ENCODE measurements at places on chromosomes 12 and 14. TPM values are rescaled to one million over a fixed set of nuclear protein-coding genes. Genes with fewer than 3 reads are reported as not detected.

DNA sequence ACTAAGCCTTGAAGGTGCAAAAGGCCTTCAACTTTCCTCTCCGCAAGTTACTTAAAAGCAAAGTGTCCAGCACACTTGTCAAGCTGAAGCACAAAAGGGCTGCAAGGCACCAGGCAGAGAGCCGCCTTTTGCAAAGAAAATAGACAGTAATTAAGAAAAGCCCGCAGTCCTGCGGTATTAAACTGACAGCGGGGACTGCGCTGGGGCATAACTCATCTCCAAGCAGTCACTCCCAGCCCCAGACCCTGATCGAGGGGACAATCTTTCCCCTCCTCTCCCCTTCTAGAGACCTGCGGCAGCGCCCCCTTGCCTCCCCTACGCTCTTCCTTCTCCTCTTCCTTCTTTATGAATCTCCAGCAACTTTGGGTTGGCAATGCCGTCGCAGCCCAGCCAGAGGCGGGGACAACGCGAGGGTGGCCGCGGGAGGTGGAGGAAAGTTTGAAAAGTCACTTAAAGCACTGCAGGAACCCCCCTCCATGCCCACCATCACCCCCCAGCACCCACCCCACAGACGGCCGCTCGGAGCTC is 200.9 kb upstream of the CAND1 start:
- DNase-seq, result no peak

DNA sequence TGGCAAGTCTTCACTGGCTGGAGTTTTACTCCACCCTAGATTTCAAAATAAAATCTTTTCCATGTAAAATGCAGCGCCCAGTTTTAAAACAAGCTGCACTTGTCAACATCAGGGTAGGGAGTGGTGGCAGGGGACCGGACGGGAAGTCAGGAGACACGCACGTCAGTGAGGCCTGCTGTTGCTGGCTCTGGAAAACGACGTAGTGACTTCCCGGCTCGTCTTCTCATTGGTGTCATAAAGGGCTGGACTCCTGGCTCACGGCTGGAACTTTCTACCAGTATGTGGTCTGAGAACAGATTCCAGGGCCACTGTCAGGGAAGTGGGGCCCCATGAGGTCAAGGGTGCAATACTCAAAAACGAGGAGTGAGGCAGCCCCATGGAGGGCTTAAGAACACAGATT is 64.2 kb upstream of the FOXN3 start:
- DNase-seq, result no peak

SHMT2 gene
- 343 TPM for total RNA-seq

AICDA gene
- not detected for total RNA-seq

GRCh38 chr14:77980475-77981321 is 180.8 kb downstream of the ADCK1 start:
- no peak for DNase-seq

DNA sequence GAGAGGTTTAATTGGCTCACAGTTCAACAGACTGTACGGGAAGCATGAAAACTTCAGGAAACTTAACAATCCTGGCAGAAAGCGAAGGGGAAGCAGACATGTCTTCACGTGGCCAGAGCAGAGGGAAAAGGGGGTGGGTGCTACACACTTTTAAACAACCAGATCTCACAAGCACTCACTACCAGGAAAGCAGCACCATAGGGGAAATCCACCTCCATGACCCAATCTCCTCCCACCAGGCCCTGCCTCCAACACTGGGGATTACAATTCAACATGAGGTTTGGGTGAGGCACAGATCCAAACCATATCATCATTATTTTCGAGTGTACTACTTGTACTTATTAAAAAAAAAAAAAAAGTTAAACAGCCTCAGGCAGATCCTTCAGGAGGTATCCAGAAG is 29.9 kb downstream of the RXYLT1 start:
- no peak for DNase-seq

Measured in MG63 (cell line).